Activated naive CD4-positive, alpha-beta T cell (primary cell): ENCODE measurements at places on chromosomes 13 and 19.

GRCh38 chr13:24166561-24166960, 6.0 kb downstream of the SPATA13 start:
- DNase-seq, result no peak

GRCh38 chr19:46849610-46850009, 1.0 kb downstream of the AP2S1 start:
- DNase-seq, result no peak

DNA sequence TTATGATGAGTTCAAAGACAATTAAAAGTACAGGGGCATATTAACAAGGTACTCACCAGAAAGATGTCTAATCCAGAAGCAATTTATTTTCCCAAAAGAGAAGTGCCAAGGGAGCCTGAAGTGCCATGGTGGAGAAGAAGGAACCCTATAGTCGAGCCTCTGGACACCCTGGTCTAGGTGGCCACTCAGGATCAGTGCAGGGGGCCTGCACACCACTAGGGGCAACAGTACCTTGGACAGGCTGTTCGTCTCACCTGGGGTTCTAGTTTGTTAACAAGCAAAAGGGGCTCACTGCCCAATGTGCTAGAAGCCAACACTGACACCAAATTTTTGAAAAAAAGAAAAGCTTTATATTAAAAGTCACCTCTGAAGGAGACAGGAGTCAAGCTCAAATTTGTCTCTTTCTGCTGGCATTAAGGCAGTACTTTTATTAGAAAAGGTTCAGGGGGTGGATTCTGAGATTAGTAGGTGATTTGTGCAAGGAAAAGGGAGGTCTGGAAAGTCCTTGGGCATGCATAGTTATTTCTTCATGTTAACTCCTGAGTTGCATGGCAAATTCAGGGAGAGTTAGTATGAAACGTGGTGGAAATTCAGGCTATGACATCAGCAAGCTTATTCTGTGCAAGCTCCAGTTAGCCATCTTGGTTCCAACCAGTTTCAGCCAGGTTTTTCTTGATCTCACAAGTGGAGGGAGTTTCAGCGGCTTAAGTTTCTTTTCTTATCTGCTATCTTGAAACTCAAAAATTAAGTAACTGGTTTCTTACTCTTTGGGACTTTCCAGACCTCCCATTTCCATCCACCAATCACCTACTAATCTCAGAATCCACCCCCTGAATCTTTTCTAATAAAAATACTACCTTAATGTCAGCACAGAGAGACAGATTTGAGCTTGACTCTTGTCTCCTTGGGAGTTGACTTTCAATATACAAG, 884 bp upstream of the CBY2 start:
- no peak for DNase-seq

GRCh38 chr19:28961772-28962500, 251.0 kb downstream of the UQCRFS1 start:
- DNase-seq, result no peak

DNA sequence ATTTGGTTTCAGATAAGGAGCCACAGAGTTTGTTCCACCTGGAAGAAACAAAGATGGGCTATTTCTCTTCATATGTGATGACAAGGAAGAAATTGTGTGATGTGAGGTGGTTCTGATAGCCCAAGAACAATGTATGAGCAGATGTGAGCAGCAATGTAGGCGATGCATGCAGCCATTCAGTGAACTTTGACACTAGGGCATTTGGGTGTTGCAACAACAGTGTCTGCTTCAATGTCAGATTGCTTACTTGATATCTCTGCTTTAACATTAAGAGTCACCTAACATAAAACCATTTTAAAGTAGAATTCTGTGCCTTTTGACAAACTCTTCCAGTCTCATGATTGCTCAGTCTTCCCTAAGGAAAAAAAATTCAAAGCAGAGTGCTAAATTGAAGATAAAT, 865.4 kb downstream of the SLITRK6 start:
- no peak for DNase-seq

DNA sequence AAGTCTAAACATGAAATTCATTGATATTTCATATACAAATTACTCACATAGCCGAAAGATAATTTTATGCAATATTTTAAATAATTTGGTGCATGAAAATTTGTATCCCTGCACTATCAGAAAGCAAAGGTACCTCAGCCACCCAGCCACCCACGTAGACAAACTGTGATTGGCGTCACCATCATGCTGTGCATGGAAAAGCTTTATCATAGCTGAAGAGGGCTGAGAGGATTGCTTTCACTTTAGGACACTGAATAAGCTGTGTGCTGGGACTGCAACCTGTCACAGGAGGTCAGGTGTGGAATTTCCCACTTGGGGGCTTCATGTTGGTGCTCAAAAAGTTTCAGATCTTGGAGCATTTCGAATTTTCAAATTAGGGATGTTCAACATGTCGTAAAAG, 96.3 kb downstream of the MYCBP2 start:
- DNase-seq, result no peak

- no peak for DNase-seq
Observed at GRCh38 chr19:18850471-18851375, 19.0 kb downstream of the UPF1 start.

DNA sequence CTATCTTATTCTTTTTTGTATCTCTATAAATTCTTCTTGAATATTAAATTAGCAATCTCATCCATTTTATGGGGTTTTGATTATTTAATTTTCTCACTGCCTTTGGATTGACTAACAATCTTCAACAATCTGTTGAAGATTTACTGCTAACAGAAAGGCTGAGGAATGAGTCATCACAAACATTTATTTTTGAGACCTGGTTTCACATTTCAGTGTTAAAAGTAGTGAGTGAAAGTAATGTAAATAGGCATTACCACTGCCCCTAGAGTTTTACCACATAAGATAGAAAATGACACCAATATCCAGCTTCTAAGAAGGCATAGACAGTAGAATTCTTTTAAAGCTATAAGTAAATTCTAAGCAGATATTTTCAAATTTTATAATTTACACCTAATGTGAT, 472.8 kb downstream of the OLFM4 start:
- no peak for DNase-seq

GRCh38 chr19:23563326-23563725, 123.7 kb downstream of the ZNF675 start:
- no peak for DNase-seq

DNA sequence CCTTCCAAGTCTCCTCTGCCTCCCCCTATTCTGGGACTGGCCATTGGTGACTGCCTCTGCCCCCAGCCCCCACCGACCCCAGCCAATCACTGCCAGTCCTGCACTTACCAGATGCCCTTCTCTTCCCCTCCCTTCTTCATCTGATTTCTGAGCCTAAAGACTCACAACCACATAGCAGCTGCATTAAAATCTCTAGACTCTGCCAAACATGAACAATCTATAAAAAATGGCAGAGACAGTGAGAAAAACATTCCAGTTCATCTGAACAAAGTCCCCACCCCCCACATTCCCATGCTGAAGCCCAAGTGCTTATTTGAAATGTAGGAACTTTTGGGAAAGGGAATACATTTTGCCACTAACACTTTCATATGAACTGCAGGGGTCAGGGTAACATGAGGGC, 60.8 kb downstream of the KCTD12 start:
- no peak for DNase-seq

DNA sequence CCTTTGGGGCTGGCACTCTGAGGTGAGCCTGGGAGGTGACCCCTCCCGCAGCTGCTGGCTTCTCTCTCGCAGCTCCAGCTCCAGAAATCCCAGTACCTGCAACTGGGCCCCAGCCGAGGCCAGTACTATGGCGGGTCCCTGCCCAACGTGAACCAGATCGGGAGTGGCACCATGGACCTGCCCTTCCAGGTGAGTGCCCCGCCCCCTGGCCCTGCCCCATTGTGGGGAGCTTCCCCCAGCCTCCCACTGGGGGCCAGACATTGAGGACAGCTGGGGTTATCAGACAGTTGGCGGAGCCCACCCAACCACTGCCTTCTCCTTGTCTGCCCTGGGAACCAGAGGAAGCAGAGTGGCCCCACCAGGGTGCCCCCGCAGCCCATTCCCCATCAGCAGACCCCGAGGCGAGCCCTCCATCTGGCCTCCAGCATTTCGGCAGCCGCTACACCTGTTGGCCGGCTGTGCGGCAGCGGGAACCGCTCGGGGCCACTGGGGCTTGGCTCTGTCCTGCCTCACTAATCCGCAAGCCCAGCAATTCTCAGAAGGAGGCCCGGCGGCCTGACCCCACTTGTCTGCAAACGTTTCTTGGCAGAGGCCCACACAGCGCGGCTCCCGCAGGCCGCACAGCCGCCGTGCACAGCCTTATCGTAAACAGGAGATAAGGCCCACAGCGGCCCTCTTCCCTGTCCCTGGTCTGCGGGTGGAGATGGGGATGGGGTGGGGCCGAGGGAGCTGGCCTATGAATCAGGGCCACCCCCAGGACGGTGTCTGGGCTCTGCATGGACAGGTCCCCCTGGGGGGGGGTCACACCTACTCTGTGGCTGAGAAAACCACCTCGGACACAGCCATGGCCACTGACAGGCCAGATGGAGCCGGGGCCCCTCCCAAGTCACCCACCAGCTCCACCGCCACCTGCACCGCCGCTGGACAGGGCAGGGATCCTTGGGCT, 48.0 kb downstream of the COMP start:
- no peak for DNase-seq

DNA sequence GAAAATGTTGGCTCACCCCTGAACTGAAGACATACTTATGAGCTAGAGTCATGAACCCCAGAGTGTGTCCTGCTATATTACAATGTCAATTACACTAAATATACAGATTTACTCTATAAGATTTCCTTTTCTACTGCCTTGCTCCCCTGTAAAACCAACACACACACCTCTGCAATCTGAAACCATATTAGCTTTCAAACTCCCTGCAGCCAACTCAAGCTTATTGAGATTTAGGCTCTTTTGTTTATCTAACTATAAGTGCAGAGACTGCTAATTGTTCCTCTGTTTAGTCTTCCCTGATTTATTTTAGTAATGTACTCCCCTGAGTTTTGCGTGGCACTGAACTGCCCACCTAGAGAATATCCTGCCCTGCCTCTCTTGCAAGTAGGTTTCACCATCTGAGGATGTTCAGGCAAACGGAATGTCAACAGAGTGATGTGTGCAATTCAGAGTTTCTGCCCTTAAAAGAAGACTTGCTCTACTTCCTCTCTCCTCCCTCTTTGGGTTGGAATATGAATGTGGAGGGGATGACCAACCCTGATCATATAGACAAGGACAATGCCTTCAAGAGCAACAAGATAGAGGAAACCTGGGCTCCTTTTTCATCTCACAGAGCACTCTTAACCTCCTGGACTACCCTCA, 22.3 kb downstream of the FAM216B start:
- DNase-seq, result no peak

- no peak for DNase-seq
Observed at GRCh38 chr13:28204690-28205443, 66.5 kb downstream of the PAN3 start.

GRCh38 chr13:74005320-74006157, 128.7 kb downstream of the KLF12 start:
- no peak for DNase-seq

- no peak for DNase-seq
Observed at GRCh38 chr13:44403461-44404056, 29.9 kb downstream of the SERP2 start.

- DNase-seq, result no peak
Observed at GRCh38 chr19:44438441-44438840, 9.8 kb downstream of the ZNF229 start.

DNA sequence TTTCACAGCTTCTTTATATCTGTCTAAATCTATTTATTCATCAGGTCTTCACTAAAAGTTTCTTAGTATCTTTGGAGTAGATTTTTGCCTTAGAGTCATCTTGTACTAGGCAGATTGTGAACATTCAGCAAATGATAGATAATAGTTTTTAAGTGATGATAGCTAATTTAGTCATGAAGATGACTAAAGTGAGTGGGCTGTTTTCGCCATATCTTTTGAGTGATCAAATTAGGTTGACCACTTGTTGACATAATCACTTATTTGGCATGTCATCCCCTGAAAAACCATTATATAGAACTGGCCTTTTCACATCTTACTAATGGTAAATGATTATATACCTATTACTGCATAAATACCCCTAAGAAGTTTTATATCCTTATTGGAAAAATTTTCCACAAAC, 999.2 kb downstream of the PCDH17 start:
- no peak for DNase-seq

GRCh38 chr13:85191996-85192718, 607.1 kb downstream of the SLITRK6 start:
- no peak for DNase-seq

DNA sequence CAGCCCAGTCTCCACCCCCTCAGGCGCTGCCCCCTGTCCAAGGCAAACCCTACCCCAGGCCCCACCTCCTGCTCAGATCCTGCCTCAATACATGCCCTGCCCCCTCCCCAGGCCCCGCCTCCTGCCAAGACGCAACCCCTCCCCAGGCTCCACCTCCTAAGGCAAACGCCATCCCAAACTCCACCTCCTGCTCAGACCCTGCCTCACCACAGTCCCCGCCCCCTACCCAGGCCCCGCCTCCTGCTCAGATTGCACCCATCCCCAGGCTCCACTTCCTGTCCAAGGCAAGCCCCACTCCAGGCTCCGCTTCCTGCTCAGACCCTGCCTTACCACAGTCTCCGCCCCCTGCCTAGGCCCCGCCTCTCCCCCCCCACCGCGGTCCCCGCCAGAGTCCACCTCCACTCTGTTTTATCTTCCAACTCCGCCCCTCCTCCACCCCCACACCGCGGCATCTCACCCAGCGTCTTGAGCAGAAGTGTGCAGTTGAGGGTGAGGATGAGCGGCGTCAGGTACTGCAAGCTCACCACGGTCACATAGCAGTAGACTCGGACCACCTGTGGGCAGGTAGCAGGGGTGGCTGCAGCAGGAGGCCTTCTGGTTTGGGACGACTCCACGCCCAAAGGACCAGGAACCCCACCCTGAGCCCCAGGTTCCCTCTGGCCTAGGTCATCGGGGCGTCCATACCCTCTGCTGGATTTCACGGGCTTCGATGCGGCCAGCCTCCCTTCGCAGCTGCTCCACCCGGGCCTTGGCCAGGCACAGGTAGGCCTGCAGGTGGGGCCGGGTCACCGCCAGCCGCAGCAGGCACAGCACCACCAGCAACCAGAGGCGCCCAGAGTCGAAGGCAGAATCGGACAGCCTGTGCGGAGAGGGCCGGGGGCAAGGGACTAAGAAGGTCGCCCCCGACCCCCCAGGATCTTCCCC, 17.7 kb downstream of the TMEM161A start:
- DNase-seq, result no peak
